Mesothelial cell of epicardium (in vitro differentiated cells): ENCODE measurements at places on chromosomes 11 and 22.
A peak's percentile ranks its signal among the peaks of the same experiment; 100 is the strongest.

DNA sequence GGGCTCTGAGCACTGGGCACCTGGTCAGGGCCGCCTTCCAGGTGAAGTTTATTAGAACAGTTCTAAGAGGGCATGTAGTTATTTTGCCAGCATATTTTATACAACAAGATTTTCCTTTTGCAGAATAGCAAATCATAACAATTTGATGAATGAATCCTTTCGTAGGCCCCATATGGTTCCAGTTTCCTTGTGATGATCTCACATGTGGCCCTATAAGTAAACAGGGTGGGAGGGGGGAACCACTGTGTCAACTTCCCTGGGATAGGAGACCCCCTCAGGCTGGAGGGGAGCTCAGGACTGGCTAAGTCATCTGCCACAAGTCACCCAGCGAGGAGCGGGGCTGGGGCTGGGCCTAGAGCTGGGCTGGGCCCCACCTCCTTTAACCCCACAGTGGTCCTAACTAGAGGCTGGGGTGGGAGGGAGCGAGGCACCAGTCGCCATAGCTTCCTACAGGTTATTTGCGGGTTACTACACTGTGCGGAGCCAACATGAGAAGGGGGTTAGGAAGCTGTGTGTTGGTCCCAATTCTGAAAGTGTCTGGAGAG is 4.2 kb downstream of the FBLN1 start:
- no peak for DNase-seq
- peak overlapping the region; percentile 88 for H3K27ac ChIP-seq
- H3K4me3 ChIP-seq = peak overlapping the region; percentile 22
- no peaks in the 10 kb centered on the region for H3K27me3 ChIP-seq
- no peaks in the 10 kb centered on the region for H3K36me3 ChIP-seq

GRCh38 chr11:20193307-20193706 is 33.0 kb upstream of the DBX1 start:
- H3K4me3 ChIP-seq = no peak overlapping the region
- no peaks in the 10 kb centered on the region for H3K36me3 ChIP-seq
- no peak overlapping the region for H3K27ac ChIP-seq
- peaks cover 4% of the 10 kb centered on the region for H3K4me1 ChIP-seq
- DNase-seq = no peak

GRCh38 chr11:7617032-7617431 is 56.3 kb downstream of the CYB5R2 start:
- H3K36me3 ChIP-seq = peaks cover 24% of the 10 kb centered on the region
- no peaks in the 10 kb centered on the region for H3K27me3 ChIP-seq
- H3K27ac ChIP-seq = no peak overlapping the region
- DNase-seq = no peak
- no peak overlapping the region for H3K4me3 ChIP-seq
- H3K4me1 ChIP-seq = peaks cover 23% of the 10 kb centered on the region

- H3K36me3 ChIP-seq = no peaks in the 10 kb centered on the region
- H3K4me1 ChIP-seq = peaks cover 31% of the 10 kb centered on the region
- no peak for DNase-seq
- H3K4me3 ChIP-seq = no peak overlapping the region
- H3K27ac ChIP-seq = no peak overlapping the region
These were observed 1405.6 kb upstream of the TENM4 start for GRCh38 chr11:80846442-80846841.

DNA sequence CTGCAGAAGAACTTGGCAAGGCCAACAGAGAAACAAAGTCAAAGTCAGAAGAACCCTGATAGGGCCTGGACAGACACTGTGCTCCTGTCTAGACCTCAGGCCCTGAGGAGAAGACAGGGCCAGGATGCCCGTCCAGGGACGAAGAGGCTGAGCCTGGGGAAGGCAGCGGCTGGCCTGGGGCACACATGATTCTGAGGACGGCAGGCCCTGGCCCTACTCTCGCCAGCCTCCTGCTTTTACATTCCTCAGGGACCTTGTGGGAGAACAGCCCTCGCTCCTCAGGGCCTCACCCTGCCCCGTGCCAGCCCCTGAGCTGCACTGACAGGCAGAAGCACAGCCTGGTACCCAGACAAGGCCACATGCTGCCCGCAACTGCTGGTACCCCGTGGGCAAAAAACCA is 43.6 kb upstream of the TTLL12 start:
- H3K36me3 ChIP-seq = no peaks in the 10 kb centered on the region
- H3K4me1 ChIP-seq = peaks cover 40% of the 10 kb centered on the region
- no peak overlapping the region for H3K27ac ChIP-seq
- no peaks in the 10 kb centered on the region for H3K27me3 ChIP-seq
- DNase-seq = no peak

DNA sequence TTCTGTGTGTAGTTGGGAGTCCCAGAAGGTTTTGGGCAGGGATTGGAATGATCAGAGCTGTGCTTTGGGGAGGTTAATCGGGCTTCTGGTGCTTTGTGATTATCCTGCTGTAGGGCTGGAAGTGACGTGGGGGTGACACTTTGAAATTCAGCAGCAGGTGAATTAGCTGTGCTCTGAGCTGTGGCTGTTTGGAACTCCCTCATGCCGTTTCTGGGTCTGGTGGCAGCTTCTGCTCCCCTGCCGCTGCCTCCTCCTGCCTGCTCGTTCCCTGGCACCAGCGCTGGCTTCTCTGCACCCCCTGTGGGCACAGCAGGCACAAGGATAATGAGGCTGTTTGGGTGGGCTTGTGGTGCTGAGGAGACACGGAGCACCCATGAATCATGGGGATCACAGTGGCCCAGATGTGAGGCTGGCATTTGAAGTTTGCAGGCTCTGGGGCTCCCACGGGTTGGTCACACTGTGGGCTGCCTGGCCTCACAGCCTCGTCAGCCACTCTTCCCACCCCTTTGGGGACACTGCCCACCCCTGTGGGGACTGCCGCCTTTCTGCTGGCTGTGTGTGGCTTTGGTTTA is 49.7 kb downstream of the TBC1D22A start:
- no peaks in the 10 kb centered on the region for H3K27me3 ChIP-seq
- DNase-seq = no peak
- no peak overlapping the region for H3K4me3 ChIP-seq
- peaks cover 19% of the 10 kb centered on the region for H3K4me1 ChIP-seq
- no peak overlapping the region for H3K27ac ChIP-seq

DNA sequence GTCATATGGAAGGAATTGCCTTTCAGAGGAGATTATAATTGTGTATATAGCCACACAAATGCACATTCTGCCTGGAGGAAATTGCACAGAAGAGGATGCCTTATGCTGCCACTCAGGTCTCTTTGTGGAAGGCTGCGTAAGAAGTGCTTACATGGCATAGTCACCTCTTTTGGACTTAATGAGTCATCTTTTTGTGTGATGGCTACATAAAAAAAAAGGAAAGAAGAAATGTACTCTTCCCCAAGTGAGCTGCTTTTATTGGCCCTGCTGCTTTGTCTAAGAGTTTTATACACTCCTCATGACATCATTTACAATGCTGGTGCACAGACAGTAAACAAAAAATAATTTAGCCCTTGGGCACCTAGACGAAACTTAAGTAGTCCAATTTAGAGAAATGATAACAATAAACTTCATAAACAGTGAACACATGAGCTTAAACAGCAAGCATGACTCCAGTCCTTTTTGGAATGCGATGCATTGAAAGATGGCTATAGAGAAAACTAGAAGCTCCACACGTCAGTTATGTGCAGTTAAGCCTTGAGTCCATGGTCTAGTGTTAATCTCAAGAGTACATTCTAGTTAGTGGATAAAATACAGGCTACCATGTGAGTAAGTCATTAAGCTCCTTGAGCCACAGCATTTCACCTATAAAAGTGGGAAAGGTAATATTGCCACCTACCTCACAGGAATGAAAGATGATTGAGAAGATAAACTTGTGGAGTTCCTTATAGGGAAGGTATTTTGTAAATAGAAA is 12.0 kb downstream of the CSTPP1 start:
- H3K27me3 ChIP-seq = no peaks in the 10 kb centered on the region
- no peak overlapping the region for H3K4me3 ChIP-seq
- H3K4me1 ChIP-seq = peaks cover 15% of the 10 kb centered on the region
- DNase-seq = no peak
- H3K36me3 ChIP-seq = peaks cover 3% of the 10 kb centered on the region

DNA sequence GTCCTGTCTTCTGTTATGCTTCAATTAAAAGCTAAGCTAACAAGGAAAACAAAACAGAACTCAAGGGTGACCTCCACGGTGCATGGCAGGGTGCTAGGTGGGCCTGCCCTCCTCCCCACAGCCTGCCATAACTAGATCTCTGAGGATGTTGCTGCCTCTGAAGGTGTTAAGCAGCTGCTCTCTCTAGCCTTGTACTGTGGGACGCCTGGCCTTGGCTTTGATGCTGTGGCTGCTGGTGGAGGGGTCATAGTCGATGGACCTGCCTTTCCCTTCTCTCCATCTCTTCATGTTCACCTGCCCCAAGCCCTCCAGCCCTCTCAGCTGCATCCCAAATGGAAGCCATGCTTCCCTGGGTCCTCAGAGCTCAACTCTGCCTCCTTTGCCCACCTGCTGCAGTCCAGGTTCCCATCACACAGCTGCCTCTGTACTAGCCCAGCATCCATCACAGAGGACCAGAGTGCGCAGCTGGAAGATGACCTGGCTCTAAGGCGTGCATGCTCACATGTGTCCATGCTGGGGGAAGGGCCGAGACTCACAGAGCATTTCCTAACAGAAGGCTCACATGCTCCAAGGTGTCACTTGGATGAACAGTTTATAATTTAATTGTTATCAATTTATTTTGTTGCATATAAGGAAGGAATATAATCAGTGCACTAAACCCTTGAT is 180.3 kb upstream of the E2F8 start:
- no peak overlapping the region for H3K27ac ChIP-seq
- H3K36me3 ChIP-seq = no peaks in the 10 kb centered on the region

DNA sequence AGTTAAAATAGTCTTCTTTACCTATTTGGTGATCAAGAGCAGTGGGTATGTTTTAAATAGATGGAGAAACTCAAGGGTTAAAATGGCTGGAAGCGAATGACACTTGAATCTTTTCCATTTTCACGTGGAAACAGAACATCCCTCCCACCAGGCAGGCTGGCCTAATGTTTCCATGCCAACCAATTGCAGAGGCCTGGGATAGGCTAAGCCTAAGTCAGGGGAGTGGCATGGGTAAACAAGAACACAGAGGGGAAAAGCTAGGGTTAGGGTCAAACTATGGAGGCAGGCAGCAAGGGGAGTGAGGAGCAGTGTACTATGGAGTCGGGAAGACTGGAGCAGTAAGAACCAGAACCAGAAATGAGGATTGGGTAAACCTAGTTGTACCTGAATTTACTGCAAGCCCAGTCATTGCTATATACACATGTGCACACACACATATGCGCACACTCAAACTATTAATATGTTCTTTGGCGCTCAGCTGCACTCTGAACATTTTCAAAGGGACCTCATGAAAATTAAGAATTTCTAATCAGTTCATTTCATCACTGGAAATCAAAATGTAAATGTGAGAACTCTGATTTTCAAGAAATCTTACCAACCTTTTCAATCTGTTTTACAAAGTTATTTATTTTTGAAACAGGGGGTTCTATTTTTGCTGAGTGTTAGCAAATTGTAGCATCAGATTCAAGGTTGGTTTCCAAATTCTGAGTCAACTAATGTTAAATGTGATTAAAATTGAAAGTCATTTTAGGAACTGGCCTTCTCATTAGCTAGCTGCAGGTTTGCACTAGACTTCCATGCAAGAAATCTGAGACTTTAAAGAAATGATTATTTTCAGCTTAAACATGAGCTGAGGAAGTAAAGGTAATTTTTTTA is 327.0 kb upstream of the CCDC90B start:
- H3K27me3 ChIP-seq = no peaks in the 10 kb centered on the region
- H3K4me1 ChIP-seq = peaks cover 1% of the 10 kb centered on the region
- no peaks in the 10 kb centered on the region for H3K36me3 ChIP-seq
- H3K4me3 ChIP-seq = no peak overlapping the region
- no peak for DNase-seq

- peaks cover 33% of the 10 kb centered on the region for H3K27me3 ChIP-seq
- no peak for DNase-seq
- H3K36me3 ChIP-seq = no peaks in the 10 kb centered on the region
- H3K4me3 ChIP-seq = no peak overlapping the region
These were observed 31.2 kb upstream of the SMIM35 start for GRCh38 chr11:118117790-118118601.

DNA sequence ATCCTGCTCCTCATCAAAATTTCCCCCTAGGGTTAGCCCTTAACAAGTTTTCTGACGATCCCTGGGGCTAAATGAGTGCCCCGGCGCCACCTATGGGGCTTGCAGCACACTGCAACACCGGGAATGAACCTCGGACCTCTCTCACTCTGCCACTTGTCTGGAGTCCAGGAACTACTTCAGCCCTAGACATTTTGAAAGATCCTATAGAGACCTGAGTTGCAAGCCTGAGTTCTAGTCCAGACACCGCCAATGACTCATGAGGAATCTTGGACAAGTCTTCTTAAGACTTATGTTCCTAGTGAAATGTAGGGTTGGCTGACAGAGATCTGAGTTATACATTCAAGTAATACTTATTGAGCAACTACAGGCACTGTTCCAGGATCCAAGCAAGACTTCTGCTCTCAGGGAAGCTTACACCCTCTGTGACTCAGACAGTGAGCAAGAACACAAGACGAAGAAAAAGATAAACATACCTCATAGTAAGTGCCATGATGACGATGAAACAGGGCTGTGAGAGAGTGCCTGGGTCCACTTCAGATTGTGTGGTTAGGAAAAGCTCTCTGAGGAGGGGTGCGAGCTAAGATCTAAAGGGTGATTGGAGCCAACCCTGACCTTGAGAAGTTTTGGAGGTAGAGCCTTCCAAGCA is 10.2 kb upstream of the STK33 start:
- no peak for DNase-seq
- no peak overlapping the region for H3K4me3 ChIP-seq
- H3K27me3 ChIP-seq = peaks cover 11% of the 10 kb centered on the region

DNA sequence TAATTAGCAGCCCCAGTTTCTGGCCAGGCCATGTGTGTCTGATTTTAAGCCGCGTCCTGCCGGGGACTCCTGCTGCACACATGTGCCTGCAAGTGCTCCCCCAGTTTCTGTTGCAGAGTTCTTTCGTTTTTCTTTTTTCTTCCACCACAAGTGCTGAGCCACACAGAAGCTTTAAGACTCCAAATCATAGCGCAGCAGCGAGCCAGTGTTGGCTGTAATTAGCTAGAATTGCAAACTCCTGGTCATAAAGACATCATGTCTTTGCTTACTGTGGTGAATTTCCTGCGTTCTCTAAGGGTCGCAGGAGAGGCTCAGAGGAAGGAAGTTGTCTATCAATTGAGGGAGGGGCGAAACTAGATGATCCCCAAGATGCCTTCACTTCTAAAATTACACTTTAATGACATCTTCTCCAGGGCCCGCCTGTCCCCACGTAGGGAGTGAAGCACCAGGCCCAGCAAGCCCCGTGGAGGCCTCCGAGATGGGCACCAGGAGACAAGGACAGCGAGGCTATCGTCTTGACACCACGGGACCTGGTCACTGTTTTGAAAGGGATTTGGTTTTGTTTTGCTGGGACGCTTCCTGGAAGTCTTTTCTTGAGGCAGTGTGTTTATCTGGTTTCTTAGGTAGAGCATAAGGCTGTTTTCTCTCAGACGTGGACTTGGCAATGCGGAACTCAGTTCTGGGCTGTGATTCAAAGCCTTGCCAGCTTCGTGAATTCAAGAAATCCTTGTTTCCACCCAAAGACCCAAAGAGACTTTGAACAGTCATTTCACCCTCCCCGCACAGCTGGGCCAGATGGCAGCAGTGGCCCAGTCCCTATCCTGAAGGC is 71.8 kb downstream of the UBASH3B start:
- H3K4me1 ChIP-seq = peaks cover 6% of the 10 kb centered on the region
- no peaks in the 10 kb centered on the region for H3K36me3 ChIP-seq
